Left ventricle myocardium inferior (tissue), 1 donor: ENCODE measurements at places on chromosomes 1 and 21. TPM values are rescaled to one million over a fixed set of nuclear protein-coding genes. Genes with fewer than 3 reads are reported as not detected.

GRCh38 chr1:174391716-174392115 lies 56.0 kb upstream of the GPR52 start:
- DNase-seq = no peak

GRCh38 chr1:16134906-16135305 lies 21.0 kb downstream of the EPHA2 start:
- no peak for DNase-seq

DNA sequence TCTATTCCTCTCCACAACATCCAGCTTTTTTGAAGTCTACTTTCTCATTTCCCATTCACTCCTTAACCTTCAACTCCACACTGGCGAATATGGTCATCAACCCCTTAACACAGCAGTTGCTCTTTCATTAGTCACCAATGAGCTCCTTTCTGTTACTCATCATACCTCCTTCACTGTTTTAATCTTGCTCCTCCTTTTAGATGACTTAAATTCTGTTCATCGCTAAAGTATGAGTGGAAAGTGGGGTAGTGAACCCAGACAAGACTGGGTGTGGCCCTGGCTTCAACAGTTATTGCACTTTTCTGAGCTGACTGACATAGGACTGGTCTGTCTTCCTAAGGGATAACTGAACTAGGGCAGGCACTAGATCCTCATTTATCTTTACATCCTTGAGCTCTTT lies 51.3 kb downstream of the AKT3 start:
- no peak for DNase-seq

- no peak for DNase-seq
Measured at GRCh38 chr1:207872621-207873020, 38.3 kb downstream of the CD34 start.

DNA sequence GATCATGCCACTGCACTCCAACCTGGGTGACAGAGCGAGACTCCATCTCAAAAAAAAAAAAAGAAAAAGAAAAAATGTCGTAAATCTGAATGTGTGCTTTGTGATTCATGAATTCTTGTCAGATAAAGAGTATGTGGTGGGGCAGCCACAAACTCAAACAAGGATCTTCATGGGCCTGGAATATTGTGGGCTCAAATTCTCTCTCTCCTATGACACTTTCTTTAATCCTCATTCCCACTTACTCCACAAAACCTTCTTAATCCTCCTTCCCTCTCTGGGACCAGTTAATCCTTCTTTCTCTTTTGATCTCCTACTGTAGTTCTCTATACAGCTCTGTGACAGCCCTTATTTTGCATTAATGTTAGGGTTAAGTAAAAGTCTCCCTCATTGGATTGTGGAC lies 112.3 kb downstream of the AK5 start:
- no peak for DNase-seq

DNA sequence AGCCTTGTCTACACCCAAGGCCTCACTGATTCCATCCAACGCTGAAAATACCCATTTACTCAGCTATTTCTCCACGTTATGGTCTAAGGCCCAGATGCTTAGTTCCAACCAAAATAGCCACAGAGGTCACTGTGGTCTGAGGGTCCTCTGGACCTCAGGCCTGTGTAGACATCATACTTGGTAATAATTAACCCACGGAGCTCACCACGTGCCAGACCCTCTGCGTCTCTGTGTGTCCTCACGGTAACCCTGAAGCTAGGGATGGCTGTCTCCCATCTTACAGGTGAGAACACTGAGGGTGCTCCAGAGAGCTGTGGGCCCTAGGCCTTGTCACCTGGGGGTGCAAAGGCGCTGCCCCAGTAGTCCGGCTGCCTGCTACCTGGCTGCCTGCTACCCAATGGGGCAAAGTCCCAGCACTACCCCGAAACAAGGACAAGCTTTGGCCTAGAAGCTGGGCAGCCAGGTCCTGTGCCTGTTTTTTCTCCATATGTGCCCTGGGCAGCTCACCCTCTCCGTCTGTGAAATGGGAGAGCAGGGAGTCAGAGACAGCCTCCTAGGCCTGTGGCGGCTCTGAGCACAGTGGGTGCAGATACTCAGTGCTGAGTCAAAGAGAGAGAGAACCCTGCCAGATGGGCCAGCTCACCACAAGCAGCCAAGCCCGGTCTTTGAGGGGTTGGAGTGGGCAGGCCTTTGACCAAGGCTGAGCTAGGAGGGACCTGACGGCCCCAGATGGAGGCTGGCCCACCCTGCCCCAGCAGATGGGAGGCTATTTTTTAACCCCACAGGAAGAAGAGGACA lies 17.0 kb upstream of the RUNX3 start:
- DNase-seq = no peak

PADI3 gene
- not detected for total RNA-seq
